ENCODE measurements at places on chromosomes 5 and 9.

GRCh38 chr5:17314907-17315471 is 97.6 kb downstream of the BASP1 start:
- DNase-seq, result no peak

DNA sequence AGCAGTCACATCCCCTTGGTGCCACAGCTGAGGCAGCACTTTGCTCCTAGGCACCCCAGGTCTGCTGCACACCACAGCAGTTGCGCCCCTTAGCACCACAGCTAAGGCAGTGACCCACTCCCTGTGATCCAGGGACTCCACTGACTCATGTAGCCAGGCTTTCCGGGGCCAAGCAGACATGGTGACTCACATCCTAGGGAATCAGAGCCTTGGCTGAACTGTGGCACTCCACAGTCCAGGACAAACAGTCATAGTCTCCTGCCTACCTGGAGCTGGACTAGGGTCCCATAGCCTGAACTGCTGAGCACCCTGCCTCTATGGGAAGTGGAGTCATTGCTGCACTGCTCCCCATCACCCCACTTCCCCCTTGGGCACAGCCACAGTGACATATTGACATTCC is 338.7 kb downstream of the NPR3 start:
- no peak for DNase-seq

GRCh38 chr5:113520899-113521298 is 7.4 kb downstream of the YTHDC2 start:
- DNase-seq, result no peak

DNA sequence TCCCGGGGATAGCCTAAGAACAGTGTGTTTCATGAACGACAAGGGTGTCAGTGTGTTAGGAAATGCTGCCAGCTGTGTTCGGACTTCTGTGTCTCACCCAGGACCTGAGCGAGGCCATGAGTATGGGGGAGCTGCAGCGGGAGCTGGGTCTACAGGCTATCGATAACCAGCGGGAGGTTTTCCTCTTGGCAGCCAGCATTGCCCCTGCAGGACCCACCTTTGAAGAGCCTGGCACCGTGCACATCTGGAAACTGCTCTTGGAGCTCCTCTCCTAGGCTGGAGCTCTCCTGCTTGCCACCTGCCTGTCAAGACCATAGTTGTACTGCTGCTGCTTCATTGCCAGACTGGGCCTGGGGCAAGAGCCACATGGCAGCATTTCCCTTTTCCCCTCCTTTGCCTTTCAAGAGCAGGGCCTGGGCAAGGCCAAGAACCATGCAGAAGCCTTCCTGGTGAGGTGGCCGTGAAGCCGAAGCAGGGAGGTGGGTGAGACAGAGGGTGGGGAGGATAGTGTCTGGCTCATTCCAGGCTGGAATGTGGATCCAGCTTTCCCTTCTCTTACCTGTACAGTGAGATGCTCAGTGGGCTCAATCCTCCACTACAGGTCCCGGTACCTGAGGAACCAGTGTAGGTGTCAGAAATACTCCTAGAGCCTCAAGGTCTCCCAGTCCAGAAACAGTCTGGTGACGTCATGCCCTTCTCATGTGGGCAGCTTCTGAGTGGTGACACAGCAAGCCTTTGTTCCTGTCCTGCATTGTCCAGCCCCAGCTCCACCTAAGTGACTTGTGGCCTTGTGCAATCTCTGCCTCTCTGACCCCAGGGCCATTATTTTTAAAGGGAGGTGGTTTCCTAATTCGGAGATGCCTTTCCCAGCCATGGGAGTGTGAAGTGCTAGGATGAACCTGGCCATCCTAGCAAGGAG is 6.6 kb downstream of the ARL10 start:
- DNase-seq, result no peak

- DNase-seq, result no peak
Observed at GRCh38 chr9:120688758-120689157, 25.5 kb downstream of the MEGF9 start.

- no peak for DNase-seq
Observed at GRCh38 chr5:71957292-71957898, 149.9 kb upstream of the MAP1B start.

DNA sequence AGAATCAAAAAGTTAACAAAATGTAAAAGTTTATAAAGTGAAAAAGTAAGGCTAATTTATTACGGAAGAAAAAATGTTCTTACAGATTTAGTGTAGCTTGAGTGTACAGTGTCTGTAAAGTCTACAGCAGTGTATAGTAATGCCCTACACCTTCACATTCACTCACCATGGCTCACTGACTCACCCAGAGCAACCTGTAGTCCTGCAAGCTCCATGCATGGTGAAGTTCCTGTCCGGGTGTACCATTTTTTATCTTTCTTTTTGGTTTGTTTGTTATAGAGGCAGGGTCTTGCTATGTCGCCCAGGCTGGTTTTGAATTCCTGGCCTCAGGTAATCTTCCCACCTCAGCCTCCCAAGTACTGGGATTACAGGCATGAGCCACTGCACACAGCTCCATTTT is 93.6 kb downstream of the MED27 start:
- DNase-seq, result no peak

DNA sequence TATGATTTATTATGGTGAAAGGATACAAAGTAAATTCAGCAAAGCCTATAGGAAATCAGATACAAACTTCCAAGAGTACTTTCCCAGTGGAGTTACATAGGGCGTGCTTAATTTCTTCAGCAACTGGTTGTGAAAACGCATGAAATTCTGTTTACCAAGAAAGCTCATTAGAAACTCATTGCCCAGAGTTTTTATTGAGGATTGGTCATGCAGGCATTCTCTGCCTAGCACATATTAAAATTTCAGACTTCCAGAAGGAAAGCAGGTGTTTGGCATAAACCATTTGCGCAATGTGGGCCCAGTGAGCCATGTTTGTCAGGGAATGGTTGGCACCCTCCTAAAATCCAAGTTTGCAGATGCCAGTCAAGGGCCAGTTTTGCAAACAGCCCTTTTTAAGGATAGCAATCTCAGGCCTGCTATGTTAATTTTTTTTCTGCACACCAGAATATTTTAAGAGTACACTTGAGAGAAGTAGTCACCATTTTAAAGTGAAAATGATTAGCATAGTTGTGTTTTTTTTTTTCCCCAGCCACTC is 311.1 kb upstream of the CHD1 start:
- DNase-seq, result no peak

DNA sequence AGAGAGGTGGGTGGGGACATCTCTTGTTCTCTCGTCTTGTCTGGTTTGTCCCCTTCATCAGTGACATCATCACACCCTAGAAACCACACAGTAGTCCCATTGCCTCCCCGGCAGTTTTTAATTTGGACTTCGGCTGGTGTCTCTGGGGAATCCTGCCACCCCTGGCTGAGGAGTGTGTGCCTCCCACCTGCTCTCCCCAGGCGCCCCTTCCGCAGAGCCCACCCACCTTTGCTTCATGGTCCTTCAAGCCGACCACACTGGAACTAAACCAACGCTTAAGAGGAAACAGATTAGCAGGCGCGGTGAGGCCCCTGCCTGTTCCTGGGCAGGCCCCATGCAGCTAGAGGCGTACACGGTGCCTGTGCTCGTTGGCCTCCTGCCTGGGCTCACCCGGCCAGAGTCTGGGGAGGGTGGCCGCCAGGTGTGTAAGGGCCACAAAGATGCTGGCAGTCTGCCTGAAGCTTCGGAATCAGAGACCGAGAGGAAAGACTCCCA is 107.6 kb upstream of the SPRY4 start:
- DNase-seq, result no peak

DNA sequence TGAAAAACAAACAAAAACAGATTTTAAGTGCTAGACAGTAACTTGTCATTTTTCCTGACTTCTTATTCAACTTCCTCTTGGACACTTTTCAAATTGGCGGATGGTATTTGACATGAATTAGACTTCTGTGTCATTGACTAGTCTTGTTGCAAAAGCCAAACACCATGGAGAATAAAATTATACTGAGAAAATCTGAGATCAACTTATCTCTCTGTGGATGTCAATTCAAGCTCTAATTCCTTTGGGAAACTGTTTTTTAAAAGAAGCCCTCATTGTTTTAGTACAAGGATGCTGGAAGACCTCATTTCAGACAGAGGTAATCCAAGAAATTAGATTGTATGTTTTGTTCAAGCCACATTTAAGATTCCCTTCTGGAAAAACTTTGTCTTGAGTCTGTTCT is 831.0 kb downstream of the SEMA5A start:
- DNase-seq, result no peak
